ENCODE measurements at places on chromosomes 7 and 10. TPM values are rescaled to one million over a fixed set of nuclear protein-coding genes. Genes with fewer than 3 reads are reported as not detected.

DNA sequence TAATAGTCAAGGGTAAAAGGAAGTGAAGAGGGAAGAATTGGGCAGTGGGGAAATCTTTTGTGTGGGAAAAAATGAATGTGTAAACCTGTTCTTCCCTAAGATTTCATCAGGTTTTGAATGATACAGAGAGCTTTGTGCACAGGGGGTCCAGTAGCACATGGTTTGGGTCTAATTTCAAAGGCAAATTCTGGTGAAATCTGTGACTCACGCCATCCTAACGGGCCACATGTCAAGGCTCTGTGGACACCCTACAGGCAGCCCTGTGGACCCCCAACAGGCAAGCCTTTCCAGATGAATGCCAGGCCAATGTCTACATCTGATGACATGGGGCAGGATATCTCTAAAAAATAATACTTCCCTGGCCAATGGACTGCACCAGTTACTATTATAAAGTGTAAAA, 309.8 kb downstream of the PARD3 start:
- no peak overlapping the region for H3K27ac ChIP-seq
- no peaks in the 10 kb centered on the region for H3K4me1 ChIP-seq
- no peak for DNase-seq

The WDR86 gene
- 0.32 TPM for total RNA-seq

The GATAD1 gene
- total RNA-seq = 11.4 TPM

The CCDC3 gene
- total RNA-seq = not detected

The PRSS37 gene
- total RNA-seq = not detected

The PRKCQ gene
- total RNA-seq = 60.9 TPM

The PLXNA4 gene
- 47.2 TPM for total RNA-seq

The TMEM248 gene
- total RNA-seq = 91.4 TPM

DNA sequence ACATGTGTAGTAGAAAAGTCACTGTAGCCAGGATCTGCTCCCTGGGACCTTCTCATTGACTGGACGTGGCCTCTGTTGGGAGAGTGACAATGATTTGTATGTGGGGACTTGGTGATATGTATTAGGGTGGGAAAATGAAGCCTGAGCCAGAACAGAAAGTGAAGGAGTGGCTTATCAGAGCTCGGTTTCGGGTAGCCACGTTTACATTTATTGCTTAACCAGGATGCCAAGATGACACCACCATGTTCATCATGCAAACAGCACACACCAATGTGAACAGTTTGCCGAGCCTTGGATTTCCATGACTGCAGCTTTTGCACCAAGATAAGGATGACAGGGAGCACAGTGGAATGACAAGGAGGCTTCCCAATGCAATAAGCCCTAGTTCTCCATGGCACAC, 112.8 kb upstream of the STK17A start:
- H3K4me1 ChIP-seq = no peaks in the 10 kb centered on the region
- peaks cover 14% of the 10 kb centered on the region for H3K27me3 ChIP-seq
- DNase-seq = no peak
- H3K36me3 ChIP-seq = no peaks in the 10 kb centered on the region

The CHAT gene
- total RNA-seq = not detected

The NEUROD6 gene
- total RNA-seq = not detected

DNA sequence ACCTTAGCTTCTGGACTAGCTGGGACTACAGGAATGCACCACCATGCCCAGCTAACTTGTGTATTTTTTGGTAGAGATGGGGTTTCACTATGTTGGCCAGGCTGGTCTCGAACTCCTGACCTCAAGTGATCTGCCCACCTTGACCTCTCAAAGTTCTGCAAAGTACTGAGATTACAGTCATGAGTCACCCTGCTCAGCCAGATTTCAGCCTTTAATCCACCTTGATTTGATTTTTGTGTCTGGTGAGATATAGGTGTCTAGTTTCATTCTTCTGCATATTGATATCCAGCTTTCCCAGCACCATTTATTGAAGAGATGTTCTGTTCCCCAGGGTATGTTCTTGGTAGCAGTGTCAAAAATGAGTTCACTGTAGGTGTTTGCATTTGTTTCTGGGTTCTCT, 20.1 kb upstream of the CYP3A7 start:
- no peak for DNase-seq
- H3K36me3 ChIP-seq = no peaks in the 10 kb centered on the region
- H3K27ac ChIP-seq = no peak overlapping the region
- no peaks in the 10 kb centered on the region for H3K4me1 ChIP-seq

The VAX1 gene
- not detected for total RNA-seq

The DYNC1I1 gene
- total RNA-seq = not detected

DNA sequence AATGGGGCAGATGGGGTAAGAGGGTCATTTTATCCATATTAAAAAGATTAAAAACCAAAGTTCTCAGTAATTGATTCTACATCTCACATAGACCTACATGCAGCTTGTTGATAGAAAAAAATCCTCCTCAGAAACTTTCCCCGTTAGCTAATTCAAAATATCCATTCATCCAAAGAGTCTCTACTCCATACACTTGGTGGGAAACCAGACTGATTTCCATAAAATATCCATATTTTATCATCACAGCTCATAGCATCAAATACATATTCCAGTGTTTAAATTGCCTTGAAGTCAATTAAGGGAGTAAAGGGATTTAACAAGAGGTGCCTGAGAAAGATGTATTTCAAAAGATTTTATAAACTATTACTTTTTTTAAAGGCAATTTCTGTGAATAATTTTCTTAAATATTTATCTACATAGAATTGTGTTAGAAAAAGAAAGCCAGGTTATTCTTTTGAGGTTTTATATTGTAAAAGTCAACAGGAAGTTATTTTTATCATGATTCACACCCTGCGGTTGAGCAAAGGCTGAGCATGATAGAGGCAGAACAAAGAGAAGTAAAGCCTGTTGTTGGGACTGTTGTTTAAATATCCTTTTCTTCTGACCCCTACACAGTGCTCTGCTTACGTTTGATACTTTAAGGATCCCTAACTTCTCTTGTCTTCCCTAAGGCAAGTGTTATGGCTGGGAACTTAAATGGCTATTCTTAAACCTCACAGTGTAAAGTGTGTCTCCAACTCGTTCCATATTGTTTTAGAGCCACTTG, 266.7 kb downstream of the PRKG1 start:
- no peaks in the 10 kb centered on the region for H3K36me3 ChIP-seq
- no peak overlapping the region for H3K4me3 ChIP-seq
- no peaks in the 10 kb centered on the region for H3K4me1 ChIP-seq
- no peak for DNase-seq
- H3K27me3 ChIP-seq = no peaks in the 10 kb centered on the region

- H3K27me3 ChIP-seq = no peaks in the 10 kb centered on the region
- H3K4me1 ChIP-seq = no peaks in the 10 kb centered on the region
- H3K36me3 ChIP-seq = no peaks in the 10 kb centered on the region
Observed at GRCh38 chr7:137403353-137403695, 59.8 kb upstream of the PTN start.

The AZGP1 gene
- not detected for total RNA-seq

GRCh38 chr10:34869135-34869836, 54.2 kb upstream of the PARD3 start:
- DNase-seq = no peak
- no peaks in the 10 kb centered on the region for H3K36me3 ChIP-seq
- no peak overlapping the region for H3K27ac ChIP-seq
- no peaks in the 10 kb centered on the region for H3K4me1 ChIP-seq
- no peak overlapping the region for H3K4me3 ChIP-seq
- H3K27me3 ChIP-seq = no peaks in the 10 kb centered on the region

GRCh38 chr7:132557489-132558044, 18.7 kb downstream of the PLXNA4 start:
- H3K36me3 ChIP-seq = peaks cover 57% of the 10 kb centered on the region
- H3K4me1 ChIP-seq = peaks cover 58% of the 10 kb centered on the region
- no peak for DNase-seq
- H3K27me3 ChIP-seq = peaks cover 21% of the 10 kb centered on the region
- H3K4me3 ChIP-seq = no peak overlapping the region
- H3K27ac ChIP-seq = peak overlapping the region; percentile 10

The SEMA4G gene
- 0.16 TPM for total RNA-seq

The CCL24 gene
- not detected for total RNA-seq

The MYO3A gene
- total RNA-seq = not detected

The ANKRD7 gene
- total RNA-seq = 0.66 TPM

DNA sequence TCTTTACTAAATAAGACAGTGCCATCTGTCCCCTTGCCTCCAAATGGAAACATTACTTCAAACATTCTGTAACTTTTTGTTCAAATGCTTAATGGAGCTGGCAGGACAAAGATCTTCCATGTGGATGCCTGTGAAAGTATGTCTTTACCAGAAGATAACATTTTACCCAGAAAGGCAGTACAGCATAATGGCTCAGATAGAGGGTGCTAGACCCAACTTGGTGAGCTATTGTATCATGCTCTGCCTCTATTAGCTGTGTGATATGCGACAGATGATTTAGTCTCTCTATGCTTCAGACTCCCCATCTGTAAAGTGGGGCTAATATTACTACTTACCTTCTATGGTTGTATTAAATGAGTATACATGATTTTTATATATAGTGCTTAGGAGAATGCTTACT, 8.8 kb upstream of the SMKR1 start:
- no peaks in the 10 kb centered on the region for H3K27me3 ChIP-seq
- no peak overlapping the region for H3K27ac ChIP-seq
- no peak for DNase-seq
- H3K36me3 ChIP-seq = peaks cover 2% of the 10 kb centered on the region
- H3K4me1 ChIP-seq = peaks cover 19% of the 10 kb centered on the region
- no peak overlapping the region for H3K4me3 ChIP-seq

DNA sequence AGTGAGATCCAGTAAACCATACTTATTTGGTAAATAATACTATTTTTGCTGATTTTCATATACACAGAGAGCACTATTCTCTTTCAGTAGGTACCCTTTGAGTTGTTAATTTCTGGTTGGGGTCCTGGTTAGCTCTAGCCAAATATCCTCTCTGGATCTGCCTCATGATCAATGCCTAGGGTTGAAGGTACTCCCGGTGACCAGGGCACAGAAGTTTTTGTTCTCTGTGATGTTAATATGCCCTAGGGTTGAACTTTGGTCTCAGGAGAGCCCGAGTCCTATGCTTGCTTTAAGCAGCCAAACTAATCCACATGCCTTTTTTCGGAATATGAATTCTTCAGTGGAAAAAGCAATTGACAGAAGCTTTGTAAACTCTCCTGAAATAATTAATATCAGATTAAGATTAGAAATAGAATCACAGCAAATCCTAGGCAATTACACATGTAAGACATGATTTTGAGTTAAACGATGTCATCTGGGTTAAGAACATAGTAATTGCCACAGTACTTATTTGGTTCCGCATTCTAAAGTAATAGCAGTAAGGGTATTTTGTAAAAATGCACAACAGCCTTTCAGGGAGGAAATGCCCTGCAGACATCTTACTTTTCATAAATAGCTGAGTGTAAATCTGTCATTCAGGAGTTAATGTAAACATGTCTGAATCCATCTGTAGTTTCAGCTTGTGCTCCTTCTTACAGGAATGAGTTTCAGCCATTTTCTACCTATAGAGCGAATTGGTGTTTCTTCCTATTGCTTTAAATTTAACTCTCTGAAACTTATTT, 10.1 kb downstream of the CHN2 start:
- peaks cover 30% of the 10 kb centered on the region for H3K4me1 ChIP-seq
- no peaks in the 10 kb centered on the region for H3K36me3 ChIP-seq
- H3K4me3 ChIP-seq = no peak overlapping the region
- no peak for DNase-seq
- no peak overlapping the region for H3K27ac ChIP-seq

The CC2D2B gene
- total RNA-seq = 0.34 TPM

The COX19 gene
- total RNA-seq = 18.2 TPM

DNA sequence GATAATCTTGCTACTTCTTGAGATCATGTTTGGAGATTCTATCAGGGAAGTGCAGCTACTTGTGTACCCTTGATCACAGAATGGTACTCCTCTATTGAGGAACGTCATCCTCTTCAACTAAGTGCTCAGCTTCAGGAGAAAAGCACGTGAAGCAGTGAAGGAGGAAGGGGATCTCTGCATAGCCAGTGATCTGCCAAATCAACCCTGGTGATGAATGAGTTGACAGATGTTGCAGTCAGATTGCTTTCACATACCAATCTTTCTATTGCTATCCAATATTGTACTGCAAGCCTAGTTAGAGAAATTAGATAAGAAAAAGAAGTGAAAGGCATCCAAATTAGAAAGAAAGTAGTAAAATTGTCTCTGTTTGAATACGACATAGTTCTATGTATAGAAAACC, 309.4 kb downstream of the TWIST1 start:
- no peak overlapping the region for H3K27ac ChIP-seq
- H3K4me1 ChIP-seq = no peaks in the 10 kb centered on the region
- H3K27me3 ChIP-seq = no peaks in the 10 kb centered on the region
- no peaks in the 10 kb centered on the region for H3K36me3 ChIP-seq
- no peak for DNase-seq

The CTTNBP2 gene
- total RNA-seq = not detected

The CYP3A4 gene
- total RNA-seq = not detected

- H3K4me1 ChIP-seq = peaks cover 29% of the 10 kb centered on the region
- no peaks in the 10 kb centered on the region for H3K27me3 ChIP-seq
- no peak overlapping the region for H3K4me3 ChIP-seq
- H3K27ac ChIP-seq = peak overlapping the region; percentile 68
- peaks cover 66% of the 10 kb centered on the region for H3K36me3 ChIP-seq
- peak; percentile 53 for DNase-seq
Observed at GRCh38 chr10:69389827-69390490, 26.8 kb downstream of the TACR2 start.

The TUBAL3 gene
- total RNA-seq = not detected

The SGCE gene
- total RNA-seq = not detected

DNA sequence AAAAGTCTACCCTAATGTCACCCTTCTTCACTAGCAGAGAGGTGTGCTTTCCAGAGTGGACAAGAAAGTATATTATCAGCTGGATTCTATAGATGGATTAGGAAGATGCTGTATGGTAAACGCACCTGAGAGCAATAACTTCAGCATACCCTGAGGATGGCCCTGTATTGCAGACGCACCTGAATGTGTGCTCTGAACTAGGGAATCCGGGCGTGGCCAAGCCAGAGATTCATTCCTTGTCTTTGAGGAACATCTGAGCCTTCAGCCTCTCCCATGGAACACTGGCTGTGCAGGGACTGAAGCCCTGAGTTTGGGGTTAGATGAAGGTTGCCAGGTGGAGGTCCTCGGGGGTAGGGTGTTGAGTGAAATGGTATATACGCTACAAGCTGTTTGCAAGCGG, 66.2 kb upstream of the NFE2L3 start:
- peaks cover 23% of the 10 kb centered on the region for H3K27me3 ChIP-seq
- no peak overlapping the region for H3K27ac ChIP-seq
- peaks cover 7% of the 10 kb centered on the region for H3K4me1 ChIP-seq
- no peak overlapping the region for H3K4me3 ChIP-seq
- no peaks in the 10 kb centered on the region for H3K36me3 ChIP-seq

GRCh38 chr7:17530741-17531421, 232.4 kb downstream of the AHR start:
- no peak overlapping the region for H3K4me3 ChIP-seq
- H3K27ac ChIP-seq = no peak overlapping the region
- H3K36me3 ChIP-seq = no peaks in the 10 kb centered on the region
- peaks cover 13% of the 10 kb centered on the region for H3K27me3 ChIP-seq
- peaks cover 15% of the 10 kb centered on the region for H3K4me1 ChIP-seq

DNA sequence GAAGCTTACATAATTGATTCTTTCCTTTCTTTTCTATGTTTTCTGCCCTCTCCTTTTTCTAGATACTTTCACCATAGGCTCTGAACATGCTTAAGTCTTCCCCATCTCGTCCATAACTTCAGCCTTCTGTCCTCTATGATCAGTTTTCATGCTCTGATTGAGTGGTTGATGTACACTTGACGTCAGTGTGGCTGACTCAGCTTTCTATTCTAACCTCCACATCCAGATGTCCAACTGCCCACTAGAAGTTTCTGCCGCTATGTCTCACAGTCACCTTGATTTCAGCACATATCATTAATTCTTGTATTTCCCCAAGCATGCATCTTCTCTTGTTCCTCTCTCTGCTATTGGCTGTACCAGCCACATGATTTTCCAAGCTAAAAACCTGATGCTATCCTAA, 15.0 kb downstream of the CDK14 start:
- no peaks in the 10 kb centered on the region for H3K27me3 ChIP-seq
- H3K27ac ChIP-seq = no peak overlapping the region
- no peaks in the 10 kb centered on the region for H3K36me3 ChIP-seq
- no peaks in the 10 kb centered on the region for H3K4me1 ChIP-seq
- no peak for DNase-seq
